ENCODE measurements at places on chromosomes 11 and 22.

DNA sequence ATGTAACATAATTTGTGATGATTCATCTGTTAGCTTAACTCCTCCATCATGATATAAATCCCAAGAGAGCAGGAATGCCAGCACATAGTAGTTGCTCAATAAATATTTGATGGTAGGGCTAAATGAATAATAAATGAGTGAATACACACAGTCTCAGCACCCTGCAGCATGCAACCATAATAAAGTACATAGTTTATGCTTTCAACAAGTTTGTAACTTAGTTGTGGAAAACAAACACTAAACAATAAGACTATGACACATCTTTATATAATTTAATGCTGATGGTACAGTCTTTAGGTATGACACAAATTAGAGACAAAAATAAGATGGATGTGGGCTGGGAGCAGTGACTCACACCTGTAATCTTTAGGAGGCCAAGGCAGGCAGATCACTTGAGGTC is 3.8 kb downstream of the ALKBH8 start:
- peak; percentile 49 for DNase-seq

DNA sequence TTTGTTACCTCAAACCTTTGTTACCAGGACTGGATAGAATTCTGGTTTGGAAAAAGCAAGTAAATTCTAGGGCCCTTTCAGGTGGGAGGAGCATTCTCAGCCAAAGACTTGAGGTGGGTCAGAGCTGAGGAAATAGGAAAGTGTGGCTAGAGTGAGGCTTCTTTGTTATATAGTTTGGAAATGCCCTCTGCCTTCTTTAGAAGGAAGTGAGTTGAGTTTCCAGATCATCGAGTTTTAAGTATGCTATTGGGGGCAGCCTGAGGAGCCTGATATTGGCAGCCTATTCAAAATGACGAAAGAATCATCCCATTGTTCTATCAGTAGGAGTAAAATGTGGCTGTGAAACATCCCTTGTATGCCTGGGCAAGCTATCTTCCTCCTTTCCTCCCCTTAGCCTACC is 134.1 kb downstream of the ARHGAP42 start:
- no peak for DNase-seq

- DNase-seq, result no peak
These were observed 16.6 kb downstream of the CAVIN3 start for GRCh38 chr11:6303661-6304060.

- no peak for DNase-seq
These were observed 342.5 kb downstream of the LRRC4C start for GRCh38 chr11:41116970-41117369.

- DNase-seq, result no peak
These were observed 17.7 kb upstream of the MS4A7 start for GRCh38 chr11:60360621-60361020.

GRCh38 chr11:108466405-108466804 is 924 bp downstream of the C11orf65 start:
- no peak for DNase-seq

- no peak for DNase-seq
These were observed 11.6 kb downstream of the TOLLIP start for GRCh38 chr11:1297576-1298473.

DNA sequence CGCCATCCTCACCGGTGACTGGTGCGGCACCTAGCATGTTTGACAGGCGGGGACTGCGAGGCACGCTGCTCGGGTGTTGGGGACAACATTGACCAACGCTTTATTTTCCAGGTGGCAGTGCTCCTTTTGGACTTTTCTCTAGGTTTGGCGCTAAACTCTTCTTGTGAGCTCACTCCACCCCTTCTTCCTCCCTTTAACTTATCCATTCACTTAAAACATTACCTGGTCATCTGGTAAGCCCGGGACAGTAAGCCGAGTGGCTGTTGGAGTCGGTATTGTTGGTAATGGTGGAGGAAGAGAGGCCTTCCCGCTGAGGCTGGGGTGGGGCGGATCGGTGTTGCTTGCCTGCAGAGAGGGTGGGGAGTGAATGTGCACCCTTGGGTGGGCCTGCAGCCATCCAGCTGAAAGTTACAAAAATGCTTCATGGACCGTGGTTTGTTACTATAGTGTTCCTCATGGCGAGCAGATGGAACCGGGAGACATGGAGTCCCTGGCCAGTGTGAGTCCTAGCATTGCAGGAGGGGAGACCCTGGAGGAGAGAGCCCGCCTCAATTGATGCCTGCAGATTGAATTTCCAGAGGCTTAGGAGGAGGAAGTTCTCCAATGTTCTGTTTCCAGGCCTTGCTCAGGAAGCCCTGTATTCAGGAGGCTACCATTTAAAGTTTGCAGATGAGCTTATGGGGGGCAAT is 1.1 kb downstream of the NEAT1 start:
- no peak for DNase-seq

DNA sequence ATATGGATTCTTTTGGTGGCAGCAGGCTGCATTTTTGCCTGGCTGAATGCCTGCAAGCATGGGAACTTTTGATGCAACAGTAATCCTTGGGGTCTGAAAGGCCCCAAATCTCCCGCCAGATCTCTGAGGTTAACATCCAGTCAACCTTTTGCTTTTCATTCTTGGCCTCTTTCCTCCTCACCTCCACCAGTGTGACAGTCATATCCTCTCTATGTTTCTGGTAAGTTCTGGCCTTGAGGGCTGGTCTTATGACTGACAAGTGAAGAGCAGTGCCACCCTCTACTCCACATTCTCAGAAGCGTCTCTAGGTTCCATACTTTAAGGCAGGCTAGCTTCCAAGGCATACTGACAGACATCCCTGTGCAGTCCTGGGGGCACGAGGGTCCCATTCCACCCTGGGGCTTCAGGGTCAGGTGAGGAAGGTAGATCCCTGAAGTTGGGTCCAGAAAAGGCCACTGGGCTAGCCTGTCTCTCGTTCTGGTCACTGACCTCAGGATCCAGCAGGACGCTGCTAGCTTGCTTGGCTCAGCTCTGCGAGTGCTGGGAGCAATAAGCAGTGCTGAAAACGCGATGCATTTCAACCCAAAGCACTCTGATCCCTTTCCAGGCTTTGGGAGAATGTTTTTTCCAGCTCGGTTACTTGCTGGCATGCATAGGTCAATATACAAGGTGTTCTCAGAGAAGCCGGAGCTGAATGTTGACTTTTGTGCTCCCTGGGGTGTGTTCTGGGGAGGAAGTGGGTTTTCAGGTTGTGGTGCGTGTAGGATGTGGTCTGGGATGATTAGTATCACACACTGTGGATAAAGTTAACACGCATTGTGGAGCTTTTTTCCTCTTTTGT is 75.2 kb downstream of the PTPRJ start:
- DNase-seq, result peak; percentile 52

DNA sequence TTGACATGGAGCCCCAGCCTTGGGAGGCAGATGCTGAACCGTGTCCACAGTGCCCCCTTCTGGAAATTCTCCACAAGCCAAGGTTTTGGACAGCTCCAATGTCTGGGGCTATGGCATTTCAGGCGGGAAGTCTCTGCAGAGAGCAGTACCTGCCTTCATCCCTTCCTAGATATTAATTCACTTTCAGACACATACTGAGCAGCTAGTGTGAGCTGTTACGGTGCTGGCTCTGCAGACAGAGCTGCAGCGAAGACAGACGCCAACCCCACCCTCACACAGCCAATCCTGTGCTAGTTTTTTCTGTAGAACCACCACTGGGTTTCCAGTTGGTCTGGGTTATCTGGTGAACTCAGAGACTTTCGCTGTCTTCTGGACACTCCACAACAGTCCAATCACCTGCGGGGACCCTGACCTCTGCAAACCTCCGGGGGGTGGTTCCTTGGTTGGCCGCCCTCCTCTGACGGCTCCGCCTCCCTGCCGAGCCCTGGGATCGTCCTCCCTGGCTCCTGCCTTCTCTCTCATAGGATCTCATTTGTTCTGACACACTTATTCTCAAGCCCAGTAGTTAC is 9.1 kb downstream of the LMF2 start:
- peak; percentile 56 for DNase-seq

DNA sequence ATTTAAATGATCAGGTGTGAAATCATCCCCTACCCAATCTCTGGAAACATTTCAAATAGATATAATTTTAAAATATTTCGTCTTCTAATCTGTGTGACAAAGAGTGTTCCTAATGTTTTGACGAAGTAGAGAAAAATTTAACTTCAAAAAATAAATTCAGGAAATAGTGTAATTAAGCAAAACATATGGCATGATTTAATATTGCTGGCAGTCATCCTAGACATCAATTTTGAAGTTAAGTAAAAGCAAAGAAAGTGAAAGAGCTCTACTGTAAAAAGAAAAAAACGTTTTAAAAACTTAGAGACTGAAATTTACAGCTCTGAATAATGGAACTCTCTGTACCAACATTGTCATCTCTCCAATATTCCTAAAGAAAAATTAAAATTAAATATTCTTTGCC is 1062.3 kb downstream of the LRRC4C start:
- DNase-seq, result no peak

DNA sequence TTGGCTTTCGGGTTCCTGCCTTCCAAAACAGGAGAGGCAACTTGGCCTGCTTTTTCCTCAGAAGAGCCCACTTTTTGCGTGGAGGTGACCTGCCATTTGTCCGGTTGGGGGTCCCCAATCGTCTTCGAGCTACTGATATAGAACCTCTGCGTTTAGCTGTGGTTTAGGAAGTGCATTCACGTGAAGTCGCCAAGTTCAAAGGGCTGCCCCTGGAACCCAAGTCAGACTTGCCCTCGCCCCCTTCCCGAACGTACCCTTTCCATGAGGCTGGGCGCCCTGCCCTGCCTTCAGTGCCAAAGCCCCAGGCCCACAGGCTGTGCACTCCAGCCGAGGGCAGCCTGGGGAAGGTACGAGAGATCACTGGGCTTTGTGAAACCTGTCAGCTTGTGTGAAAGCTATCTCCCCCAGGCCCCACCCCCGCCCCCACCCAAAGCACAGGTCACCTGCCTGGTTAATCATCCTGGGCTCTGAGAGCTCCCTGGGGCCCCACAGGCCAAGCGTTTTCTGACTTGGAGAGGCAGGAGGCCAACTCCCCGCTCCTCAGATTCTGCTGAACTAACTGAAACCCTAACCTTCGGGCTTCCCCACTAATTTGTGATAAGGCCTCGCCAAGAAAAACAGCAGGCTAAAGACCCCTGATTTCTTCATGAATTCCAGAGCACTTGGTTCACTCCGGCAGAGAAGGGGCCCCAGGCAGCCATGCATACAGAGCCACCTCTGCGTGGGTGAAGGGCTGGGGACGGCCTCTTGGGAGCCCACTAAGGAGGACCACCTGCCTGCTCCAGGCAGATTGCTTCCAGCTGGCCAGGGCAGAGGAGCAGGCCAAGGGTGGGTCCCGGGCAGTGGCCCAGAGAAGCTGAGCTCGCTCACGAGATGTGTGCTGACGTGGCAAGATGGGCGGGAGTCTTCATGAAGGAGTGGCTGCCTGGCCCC is 25.8 kb upstream of the KCNQ1OT1 start:
- no peak for DNase-seq

- no peak for DNase-seq
These were observed 411.3 kb upstream of the TENM4 start for GRCh38 chr11:79852176-79852575.

DNA sequence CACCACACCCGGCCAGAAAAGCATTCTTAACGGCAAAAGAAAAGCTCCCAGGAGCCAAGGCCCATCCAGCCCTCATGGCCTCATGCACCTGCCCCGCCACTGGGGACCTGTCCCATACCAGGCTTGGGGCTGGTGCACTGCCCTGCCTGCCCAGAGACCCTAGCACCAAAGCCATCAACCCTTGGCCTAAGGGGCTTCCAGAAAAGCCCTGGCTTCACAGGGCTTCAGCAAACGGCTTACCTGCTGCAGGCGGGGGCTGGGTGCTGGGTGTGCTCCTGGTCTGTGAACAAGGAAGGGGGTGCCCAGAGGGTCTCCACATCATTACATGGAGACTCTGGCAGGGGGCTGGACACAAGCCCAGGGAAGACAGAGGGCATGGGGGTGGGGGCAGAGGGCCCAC is 89.5 kb downstream of the CELSR1 start:
- DNase-seq, result no peak

GRCh38 chr11:126124231-126124661 is 61.6 kb upstream of the CDON start:
- DNase-seq, result no peak

- DNase-seq, result no peak
These were observed 462.9 kb downstream of the TBC1D22A start for GRCh38 chr22:47225080-47225930.

DNA sequence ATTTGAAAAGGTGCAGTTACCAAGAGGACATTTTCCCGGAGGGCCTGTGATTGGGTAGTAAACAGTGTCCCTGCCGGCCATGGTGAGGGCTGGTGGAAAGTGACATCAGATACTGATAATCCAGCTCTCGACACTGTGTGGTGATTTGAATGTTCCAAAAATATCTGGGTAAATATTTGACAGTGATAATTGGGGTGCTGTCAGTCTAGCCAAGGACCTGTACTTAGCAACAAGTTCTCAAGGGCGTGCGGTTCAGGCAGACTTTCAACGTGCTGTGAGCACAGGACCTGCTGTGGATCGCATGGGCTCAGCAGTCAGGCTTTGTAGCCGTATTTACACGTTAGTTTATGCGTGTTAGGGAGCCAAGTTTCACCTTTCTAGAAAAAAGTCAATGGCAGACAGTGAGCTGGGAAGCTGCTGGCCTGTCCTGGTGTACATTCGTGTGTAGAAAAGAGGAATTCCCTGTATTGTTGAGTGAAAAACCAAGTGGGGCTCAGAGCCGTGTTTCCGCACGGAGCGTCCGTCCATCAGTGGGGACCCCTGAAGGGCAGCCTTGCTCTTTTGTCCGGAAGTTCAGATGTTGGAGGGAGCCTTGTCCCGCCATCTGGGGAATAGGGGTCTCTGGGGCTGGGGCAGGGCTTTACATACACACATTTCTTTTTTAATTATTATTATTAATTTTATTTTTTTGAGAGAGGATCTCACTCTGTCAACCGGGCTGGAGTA is 11.3 kb downstream of the TRMU start:
- no peak for DNase-seq

DNA sequence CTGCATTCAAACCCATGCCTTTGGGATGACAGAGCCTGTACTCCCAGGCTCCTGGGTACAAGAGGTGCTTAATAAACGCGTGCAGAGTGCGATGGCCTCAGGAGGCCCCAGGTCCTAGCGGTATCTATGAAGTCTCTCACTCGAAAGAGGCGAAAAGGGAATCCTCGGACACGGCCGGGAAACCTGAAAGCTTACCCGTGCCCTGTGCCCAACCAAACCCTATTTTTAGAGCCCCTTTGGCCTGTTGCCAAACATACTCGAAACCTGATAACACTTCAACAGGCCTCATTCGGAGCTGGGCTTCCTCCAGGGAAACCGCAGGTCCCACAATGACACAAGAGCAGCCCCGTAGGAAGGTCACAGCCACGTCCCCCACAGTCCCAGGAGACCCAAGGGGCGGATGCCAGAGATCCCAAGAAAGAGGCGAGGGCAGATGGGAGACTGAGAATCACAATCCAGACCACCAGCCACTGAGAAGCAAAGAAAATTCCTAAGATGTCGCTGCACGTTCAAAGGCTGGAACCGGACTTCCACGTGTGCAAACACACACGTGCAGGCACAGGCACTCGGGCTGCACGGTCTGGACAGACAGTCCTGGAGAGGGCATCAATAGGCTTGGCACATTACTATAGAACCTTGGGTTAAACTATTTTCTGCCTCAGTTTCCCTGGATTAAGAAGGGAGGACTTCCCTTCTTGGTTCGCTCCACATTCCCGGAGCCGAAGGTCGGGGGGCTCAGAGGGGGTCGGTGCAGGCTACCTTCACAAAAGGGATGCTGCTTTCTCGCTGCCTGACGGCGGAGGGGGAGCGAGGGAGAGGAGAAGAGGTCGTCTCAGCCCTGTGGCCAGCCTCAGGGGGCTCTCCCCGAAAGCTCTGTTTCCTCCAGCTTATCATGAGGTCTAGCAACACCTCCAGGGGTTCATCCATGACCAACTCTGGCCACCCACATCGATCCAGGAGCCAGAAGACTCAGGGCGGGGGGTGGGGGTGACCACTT is 8.2 kb downstream of the PDGFB start:
- DNase-seq, result no peak

- DNase-seq, result peak; percentile 22
These were observed 4.6 kb downstream of the PDGFD start for GRCh38 chr11:104159356-104159755.
